HepG2 (cell line): ENCODE measurements at places on chromosomes 7 and 10. TPM values are rescaled to one million over a fixed set of nuclear protein-coding genes. Genes with fewer than 3 reads are reported as not detected.

The MSMB gene
- total RNA-seq = not detected in 2 replicates

The ORC5 gene
- 18.6 and 18.8 TPM in 2 replicates for total RNA-seq

The ELFN1 gene
- 0.13 and 0.18 TPM in 2 replicates for total RNA-seq

The FBXO24 gene
- 0.13 and 0.20 TPM in 2 replicates for total RNA-seq

The FAM200A gene
- 6.3 and 10.4 TPM in 2 replicates for total RNA-seq

The NUTM2D gene
- total RNA-seq = 3.0 and 3.3 TPM in 2 replicates

The TMEM213 gene
- not detected in 2 replicates for total RNA-seq

The EIF5AL1 gene
- total RNA-seq = 0.14 and 0.22 TPM in 2 replicates

The PAX4 gene
- total RNA-seq = not detected in 2 replicates

The KNDC1 gene
- 0.44 TPM in 1 of 2 replicates, not detected in the other for total RNA-seq

The GALNT17 gene
- total RNA-seq = not detected in 2 replicates

The CYP2C19 gene
- total RNA-seq = not detected in 2 replicates

The TCERG1L gene
- not detected in 2 replicates for total RNA-seq

The RBM20 gene
- total RNA-seq = 0.02 TPM in 1 of 2 replicates, not detected in the other

The TYW1B gene
- 3.3 and 5.5 TPM in 2 replicates for total RNA-seq

The DYDC2 gene
- 2.3 and 4.2 TPM in 2 replicates for total RNA-seq

The WASHC2A gene
- total RNA-seq = 29.6 and 42.1 TPM in 2 replicates

The PDCD11 gene
- 40.3 and 52.8 TPM in 2 replicates for total RNA-seq
